ENCODE measurements at places on chromosomes 16 and 17. TPM values are rescaled to one million over a fixed set of nuclear protein-coding genes. Genes with fewer than 3 reads are reported as not detected.

Gene MAZ
- total RNA-seq: 192 TPM

Gene CDRT15L2
- not detected for total RNA-seq

Gene SLC12A3
- 0.52 TPM for total RNA-seq

Gene PSME3IP1
- total RNA-seq: 81.8 TPM

Gene P3H4
- 4.1 TPM for total RNA-seq

Gene EIF5A
- 305 TPM for total RNA-seq

Gene BLMH
- total RNA-seq: 37.6 TPM

Gene FOXC2
- total RNA-seq: 0.09 TPM

Gene KRT24
- 0.14 TPM for total RNA-seq

Gene EVI2B
- 19.3 TPM for total RNA-seq

Gene FNDC8
- not detected for total RNA-seq

Gene HOXB8
- total RNA-seq: not detected

Gene CHTF18
- total RNA-seq: 20.4 TPM

Gene SGSH
- 4.0 TPM for total RNA-seq

Gene ZG16B
- total RNA-seq: 0.85 TPM

Gene PRR29
- 0.28 TPM for total RNA-seq

Gene SPATA22
- 0.33 TPM for total RNA-seq

Gene TMEM98
- total RNA-seq: 4.6 TPM

Gene CA4
- 0.94 TPM for total RNA-seq

Gene SDR42E2
- 0.05 TPM for total RNA-seq

Gene ABI3
- total RNA-seq: 13.4 TPM

Gene HSPB9
- total RNA-seq: 0.05 TPM

Gene OR2C1
- total RNA-seq: 0.14 TPM

Gene CCL1
- 0.71 TPM for total RNA-seq

Gene LLGL1
- total RNA-seq: 8.0 TPM

Gene KCNJ16
- 0.05 TPM for total RNA-seq

Gene SYT17
- total RNA-seq: 0.38 TPM

Gene SEZ6
- 0.09 TPM for total RNA-seq

Gene ZPBP2
- not detected for total RNA-seq

Gene CDH5
- total RNA-seq: 7.5 TPM

Gene KREMEN2
- total RNA-seq: 18.2 TPM

Gene COX11
- 36.1 TPM for total RNA-seq

Gene ZNF785
- total RNA-seq: 5.0 TPM

Gene KRT39
- total RNA-seq: not detected

Gene DUS2
- total RNA-seq: 11.1 TPM

Gene CUEDC1
- 3.1 TPM for total RNA-seq
